ENCODE measurements at places on chromosomes 5 and 9.
A peak's percentile ranks its signal among the peaks of the same experiment; 100 is the strongest.

GRCh38 chr9:1276474-1276873 is 226.3 kb downstream of the DMRT2 start:
- no peak for DNase-seq

- DNase-seq = no peak
Observed at GRCh38 chr5:63029891-63030290, 451.3 kb downstream of the LRRC70 start.

GRCh38 chr9:96450613-96451528 is 902 bp downstream of the HABP4 start:
- no peak for DNase-seq

GRCh38 chr5:56011835-56012234 is 17.1 kb upstream of the IL6ST start:
- DNase-seq = no peak

- DNase-seq = no peak
Observed at GRCh38 chr9:89377411-89377810, 59.1 kb downstream of the SECISBP2 start.

- DNase-seq = peak; percentile 85
Observed at GRCh38 chr5:140557136-140557805, at the start of gene SRA1. SRA1 (minus strand) TSS chr5:140557473; CDS start chr5:140557452, 21 bp downstream.

All from GDM1 (cell line).